Osteocyte (in vitro differentiated cells): ENCODE measurements at places on chromosomes 12 and 14. TPM values are rescaled to one million over a fixed set of nuclear protein-coding genes. Genes with fewer than 3 reads are reported as not detected.

The SCN8A gene
- total RNA-seq = 1.5 TPM in 2 replicates

The ZDHHC22 gene
- 0.10 and 0.16 TPM in 2 replicates for total RNA-seq

The DPF3 gene
- 5.3 and 5.8 TPM in 2 replicates for total RNA-seq

The RTL1 gene
- not detected in 2 replicates for total RNA-seq

The ABCD2 gene
- total RNA-seq = not detected in 2 replicates

The TAC3 gene
- not detected in 2 replicates for total RNA-seq

DNA sequence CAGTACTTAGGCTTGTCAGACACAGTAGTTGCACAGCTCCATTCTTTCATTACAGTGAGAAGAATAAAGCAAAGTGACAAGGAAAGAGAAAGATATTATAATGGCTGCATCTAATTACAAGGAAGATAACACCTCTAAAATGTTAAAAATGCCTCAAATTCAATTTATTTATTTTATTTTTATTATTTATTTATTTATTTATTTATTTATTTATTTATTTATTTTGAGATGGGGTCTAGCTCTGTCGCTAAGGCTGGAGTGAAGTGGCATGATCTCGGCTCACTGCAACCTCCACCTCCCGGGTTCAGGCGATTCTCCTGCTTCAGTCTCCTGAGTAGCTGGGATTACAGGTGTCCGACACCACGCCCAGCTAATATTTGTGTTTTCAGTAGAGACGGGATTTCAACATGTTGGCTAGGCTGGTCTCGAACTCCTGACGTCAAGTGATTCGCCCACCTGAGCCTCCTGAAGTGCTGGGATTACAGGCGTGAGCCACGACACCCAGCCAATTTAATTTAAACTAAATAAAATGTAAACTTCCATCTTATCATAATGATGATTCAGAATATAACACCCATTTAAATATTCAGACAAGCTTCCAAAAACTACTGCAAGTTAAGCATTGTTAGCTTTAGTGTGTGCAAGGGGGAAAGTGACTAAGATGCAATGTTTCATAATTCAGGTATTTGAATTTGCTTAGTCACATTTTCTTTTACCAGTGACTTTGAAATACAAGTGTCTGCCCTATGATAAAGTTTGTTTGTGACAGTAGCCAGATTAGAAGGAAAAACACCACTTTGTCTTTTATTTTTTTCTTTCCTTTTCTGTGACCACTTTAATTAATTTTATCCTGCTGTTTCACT is 2.4 kb upstream of the CFAP54 start:
- no peaks in the 10 kb centered on the region for H3K27me3 ChIP-seq
- no peaks in the 10 kb centered on the region for H3K36me3 ChIP-seq
- peaks cover 11% of the 10 kb centered on the region for H3K4me1 ChIP-seq
- no peak overlapping the region for H3K27ac ChIP-seq
- H3K4me3 ChIP-seq = no peak overlapping the region

DNA sequence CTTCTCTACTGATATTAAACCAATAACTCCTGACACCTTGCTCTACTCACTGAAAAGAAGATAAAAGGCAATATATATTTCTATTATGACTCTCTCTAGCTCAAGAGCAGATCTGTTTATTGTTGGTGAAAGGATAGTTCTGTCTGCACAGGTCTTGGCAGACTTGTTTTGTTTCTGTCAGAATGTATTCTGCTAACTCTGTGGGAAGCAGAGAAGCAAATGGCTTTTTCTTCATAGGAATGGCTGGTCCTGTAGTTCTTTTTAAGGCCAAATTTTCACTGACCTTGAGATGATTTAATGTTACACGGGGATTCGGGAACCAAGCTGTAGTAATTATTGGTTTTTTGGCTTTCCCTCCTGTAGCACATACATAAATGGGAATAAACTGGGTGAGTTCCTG is 512.1 kb downstream of the DIO2 start:
- H3K36me3 ChIP-seq = no peaks in the 10 kb centered on the region
- H3K27me3 ChIP-seq = no peaks in the 10 kb centered on the region
- H3K4me3 ChIP-seq = no peak overlapping the region
- no peak for DNase-seq
- H3K27ac ChIP-seq = no peak overlapping the region

- H3K27me3 ChIP-seq = peaks cover 2% of the 10 kb centered on the region
- no peaks in the 10 kb centered on the region for H3K4me1 ChIP-seq
Measured at GRCh38 chr12:69916544-69917235, 91.7 kb downstream of the MYRFL start.

DNA sequence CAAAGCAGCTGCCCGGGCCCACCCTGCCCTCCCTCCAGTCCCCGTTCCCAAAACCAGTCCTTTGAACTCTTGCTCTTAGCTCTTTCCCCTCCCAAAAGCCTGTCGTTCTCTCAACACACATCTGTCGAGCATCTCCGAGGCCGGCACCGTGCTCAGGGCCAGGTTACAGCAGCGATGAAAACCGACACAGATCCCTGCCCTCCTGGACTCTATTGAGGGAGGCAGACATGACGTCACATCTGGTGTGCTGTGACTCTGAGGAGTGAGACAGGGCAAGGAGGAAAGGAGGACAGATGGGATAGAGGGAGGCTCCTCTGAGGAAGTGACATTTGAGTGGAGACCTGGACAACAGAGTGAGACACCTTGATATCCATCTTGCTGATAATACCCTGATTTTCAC is 34.6 kb upstream of the PWP1 start:
- H3K27ac ChIP-seq = no peak overlapping the region
- no peak for DNase-seq
- peaks cover 2% of the 10 kb centered on the region for H3K4me1 ChIP-seq
- H3K4me3 ChIP-seq = no peak overlapping the region
- H3K36me3 ChIP-seq = no peaks in the 10 kb centered on the region

DNA sequence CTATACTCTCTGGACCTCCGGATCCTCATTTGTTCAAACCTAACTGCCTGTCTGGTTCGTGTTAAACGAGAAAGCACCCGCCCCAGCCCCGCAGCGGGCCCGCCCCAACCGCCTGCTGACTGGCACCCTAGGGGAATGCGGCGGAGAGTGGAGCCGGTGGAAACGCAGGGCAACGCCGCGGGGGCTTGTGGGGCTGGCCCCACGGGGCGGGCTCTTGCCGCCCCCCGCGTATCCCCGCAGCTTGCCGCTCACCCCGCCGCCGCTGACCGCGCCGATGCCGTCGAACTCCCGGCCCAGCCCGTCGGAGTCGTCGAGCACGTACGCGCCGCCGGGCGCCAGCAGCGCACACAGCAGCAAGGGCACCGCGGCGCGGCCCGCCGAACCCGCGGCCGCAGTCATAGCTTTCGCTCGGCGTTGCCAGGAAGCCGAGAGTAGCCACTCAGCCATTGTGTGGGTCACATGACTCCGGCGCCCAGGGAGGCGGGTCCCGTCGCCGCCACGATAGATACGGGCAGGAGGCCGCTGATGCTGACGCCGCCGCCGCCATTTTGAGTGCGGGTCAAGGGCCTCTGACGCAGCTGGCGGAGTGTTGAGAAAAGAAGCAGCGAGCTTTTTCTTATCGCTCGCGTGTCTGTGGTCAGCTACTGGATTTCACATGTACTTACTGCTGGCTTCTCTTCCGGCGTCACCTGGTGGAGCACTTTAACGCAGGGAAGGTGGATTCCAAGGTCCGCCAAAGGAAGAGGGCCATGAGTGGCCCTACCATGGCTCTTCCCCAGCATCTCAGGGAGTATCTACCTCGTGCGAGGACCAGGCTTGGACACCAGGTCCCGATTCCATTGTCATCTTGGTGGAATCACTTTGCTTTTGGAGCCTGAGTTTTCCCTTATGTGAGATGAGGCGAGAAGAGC is at the start of gene GALC:
Gene GALC (minus strand): TSS at position 465 of the 911 bp plus-strand sequence. CDS start 18 bp downstream, at position 447.
- H3K4me1 ChIP-seq = peaks cover 18% of the 10 kb centered on the region
- peak; percentile 95 for DNase-seq
- no peaks in the 10 kb centered on the region for H3K36me3 ChIP-seq
- H3K27me3 ChIP-seq = no peaks in the 10 kb centered on the region
- H3K4me3 ChIP-seq = peak within 1 kb of the TSS; percentile 78

- H3K27ac ChIP-seq = no peak overlapping the region
- no peaks in the 10 kb centered on the region for H3K36me3 ChIP-seq
- H3K4me3 ChIP-seq = no peak overlapping the region
- no peaks in the 10 kb centered on the region for H3K27me3 ChIP-seq
Measured at GRCh38 chr12:115798309-115798917, 479.1 kb downstream of the MED13L start.

DNA sequence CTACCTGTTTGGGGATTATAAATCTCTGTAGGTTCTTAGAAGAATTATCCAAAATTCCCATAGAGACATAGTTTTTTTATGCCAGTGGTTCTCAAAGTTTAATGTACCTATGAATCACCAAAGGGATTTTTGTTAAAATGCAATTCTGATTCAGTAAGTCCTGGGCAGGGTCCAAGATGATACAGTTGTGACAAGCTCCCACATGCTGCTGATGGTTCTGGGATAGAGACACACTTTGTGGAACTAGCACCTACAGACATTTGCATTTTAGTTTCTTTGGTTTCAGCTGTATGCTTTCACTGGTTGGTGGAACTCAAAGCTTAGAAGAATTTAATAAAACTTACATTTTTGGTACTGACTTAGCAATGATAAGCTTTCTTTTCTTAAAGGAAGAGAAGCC is 80.4 kb downstream of the PTCSC3 start:
- no peak overlapping the region for H3K27ac ChIP-seq
- no peak overlapping the region for H3K4me3 ChIP-seq
- peaks cover 4% of the 10 kb centered on the region for H3K27me3 ChIP-seq
- no peak for DNase-seq
- H3K4me1 ChIP-seq = peaks cover 8% of the 10 kb centered on the region

DNA sequence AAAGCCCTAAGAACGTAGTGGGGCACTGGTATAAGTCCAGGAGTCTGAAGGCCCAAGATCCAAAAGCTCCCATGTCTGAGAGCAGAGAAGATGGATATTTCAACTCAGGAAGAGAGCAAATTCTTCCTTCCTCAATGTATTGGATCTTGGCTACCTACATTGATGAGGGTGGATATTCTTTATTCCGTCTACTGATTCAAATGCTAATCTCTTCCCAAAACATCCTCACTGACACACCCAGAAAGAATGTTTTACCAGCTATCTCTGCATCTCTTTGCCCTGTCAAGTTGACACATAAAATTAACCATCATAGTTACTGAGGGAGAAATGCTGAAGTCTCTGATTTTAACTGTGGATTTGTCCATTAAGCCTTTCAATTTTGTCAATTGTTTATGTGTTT is 16.6 kb upstream of the ADGRD1 start:
- no peaks in the 10 kb centered on the region for H3K36me3 ChIP-seq
- H3K27ac ChIP-seq = no peak overlapping the region
- no peak for DNase-seq
- peaks cover 4% of the 10 kb centered on the region for H3K4me1 ChIP-seq
- no peak overlapping the region for H3K4me3 ChIP-seq

DNA sequence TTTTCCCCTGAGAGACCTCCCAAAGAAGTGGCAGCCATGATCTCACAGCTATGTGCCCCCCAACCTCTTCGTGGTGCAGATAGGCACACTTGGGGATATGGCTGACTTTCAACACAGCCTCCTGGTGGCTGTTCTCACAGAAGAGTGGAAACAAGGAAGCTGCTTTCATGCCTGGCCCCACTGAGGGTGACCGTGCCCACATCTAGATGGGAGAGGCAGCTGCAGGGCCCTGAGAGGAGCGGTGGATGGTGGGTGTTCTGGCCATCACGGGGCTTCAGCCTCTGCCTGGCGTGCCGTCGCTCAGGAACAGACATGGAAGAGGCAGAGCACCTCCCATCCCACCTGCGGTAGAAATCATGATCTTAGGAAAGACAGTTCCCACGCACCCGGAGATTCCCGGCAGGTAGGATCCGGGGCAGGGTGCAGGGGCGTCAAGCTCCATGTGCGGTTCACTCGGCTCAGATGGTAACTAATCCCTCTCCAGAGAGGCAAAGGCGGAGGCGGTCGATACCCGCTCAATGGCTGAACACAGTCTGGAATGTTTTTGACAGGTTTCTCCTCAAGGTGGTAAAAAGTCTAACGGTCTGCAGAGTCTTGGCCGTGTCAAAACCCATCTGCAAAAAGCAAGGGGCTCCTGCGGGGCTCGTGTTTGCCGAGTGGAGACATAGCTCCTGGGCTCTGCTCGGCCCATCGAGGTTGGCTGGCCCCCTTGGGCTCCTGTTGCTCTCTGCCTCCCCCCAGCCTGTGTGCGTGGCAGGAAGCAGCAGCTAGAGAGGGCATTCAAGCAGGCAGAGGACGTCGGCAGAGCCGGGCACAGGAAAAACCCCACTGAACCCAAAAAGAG is 225.2 kb upstream of the RTL1 start:
- H3K4me3 ChIP-seq = no peak overlapping the region
- peaks cover 3% of the 10 kb centered on the region for H3K4me1 ChIP-seq
- DNase-seq = peak; percentile 76
- peaks cover 22% of the 10 kb centered on the region for H3K27me3 ChIP-seq
- H3K27ac ChIP-seq = no peak overlapping the region
- no peaks in the 10 kb centered on the region for H3K36me3 ChIP-seq

DNA sequence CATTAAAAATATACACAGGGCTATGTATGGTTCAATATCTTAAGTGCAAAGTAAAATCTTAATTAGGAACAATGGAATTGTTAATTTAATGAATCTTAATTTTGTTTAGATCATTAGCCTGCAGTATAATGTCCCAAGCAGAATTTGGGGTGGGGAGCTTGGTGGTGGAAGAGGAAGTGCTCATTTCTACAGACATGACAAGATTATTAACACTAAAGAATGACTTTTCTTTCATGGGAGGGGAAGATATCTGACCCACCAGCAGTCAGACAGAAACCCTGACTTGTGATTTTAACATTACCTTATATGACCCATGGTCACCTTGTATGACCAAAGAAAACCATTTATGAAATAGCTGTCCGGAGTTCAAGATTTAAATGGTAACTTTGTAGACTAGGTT is 41.3 kb upstream of the HIF1A start:
- H3K4me1 ChIP-seq = peaks cover 19% of the 10 kb centered on the region
- H3K27me3 ChIP-seq = no peaks in the 10 kb centered on the region
- no peak overlapping the region for H3K4me3 ChIP-seq

- no peaks in the 10 kb centered on the region for H3K4me1 ChIP-seq
- no peak overlapping the region for H3K4me3 ChIP-seq
- no peak for DNase-seq
- no peak overlapping the region for H3K27ac ChIP-seq
- peaks cover under 1% of the 10 kb centered on the region for H3K36me3 ChIP-seq
Measured at GRCh38 chr14:39212034-39212433, 21.7 kb upstream of the MIA2 start.

DNA sequence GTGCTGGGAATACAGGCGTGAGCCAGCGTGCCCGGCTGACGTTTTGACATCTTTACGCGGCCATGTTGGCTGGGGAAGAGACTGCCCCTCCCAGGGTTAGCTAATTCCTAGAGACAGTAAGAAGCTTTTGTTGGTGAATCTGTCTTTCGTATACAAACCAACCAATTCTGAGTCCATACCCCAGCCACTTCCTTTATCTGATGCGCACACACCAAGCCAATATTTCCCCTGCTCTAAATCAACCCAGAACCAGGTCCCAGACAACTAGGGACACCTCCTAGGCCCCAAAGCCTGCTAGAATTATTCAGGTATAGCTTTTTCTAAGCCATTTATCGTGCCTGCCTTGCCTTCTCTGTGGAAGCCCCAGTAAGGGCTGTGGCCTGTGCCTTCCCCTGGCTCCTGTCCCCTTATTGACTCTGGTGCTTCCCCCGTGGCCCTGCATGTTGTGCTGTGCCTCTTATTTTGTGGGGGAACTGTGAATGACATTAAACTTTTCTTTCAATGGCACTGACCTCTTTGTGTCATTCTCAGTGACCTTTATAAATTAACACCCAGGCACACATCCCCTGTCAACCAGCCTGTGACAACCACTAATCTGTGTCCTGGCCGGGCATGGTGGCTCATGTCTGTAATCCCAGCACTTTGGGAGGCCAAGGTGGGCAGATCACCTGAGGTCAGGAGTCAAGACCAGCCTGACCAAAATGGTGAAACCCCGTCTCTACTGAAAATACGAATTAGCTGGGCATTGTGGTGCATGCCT is 10.7 kb upstream of the EVL start:
- peaks cover 45% of the 10 kb centered on the region for H3K4me1 ChIP-seq
- no peaks in the 10 kb centered on the region for H3K27me3 ChIP-seq
- no peak overlapping the region for H3K27ac ChIP-seq
